ENCODE measurements at places on chromosomes 7 and 10.
A peak's percentile ranks its signal among the peaks of the same experiment; 100 is the strongest.

GRCh38 chr7:22665923-22666322 lies 61.1 kb upstream of the IL6 start:
- H3K27me3 ChIP-seq: no peaks in the 10 kb centered on the region
- H3K4me1 ChIP-seq: no peaks in the 10 kb centered on the region
- no peaks in the 10 kb centered on the region for H3K36me3 ChIP-seq
- H3K27ac ChIP-seq: no peak overlapping the region

- H3K4me3 ChIP-seq: no peak overlapping the region
- no peak for DNase-seq
- H3K27me3 ChIP-seq: no peaks in the 10 kb centered on the region
- H3K27ac ChIP-seq: no peak overlapping the region
These were observed 58.3 kb downstream of the VIPR2 start for GRCh38 chr7:159086301-159086925.

- H3K27ac ChIP-seq: no peak overlapping the region
- H3K4me1 ChIP-seq: no peaks in the 10 kb centered on the region
- no peak overlapping the region for H3K4me3 ChIP-seq
These were observed 81.0 kb downstream of the CFAP58 start for GRCh38 chr10:104434601-104435000.

GRCh38 chr10:1274111-1274661 lies 218.0 kb downstream of the WDR37 start:
- H3K27me3 ChIP-seq: no peaks in the 10 kb centered on the region
- no peaks in the 10 kb centered on the region for H3K4me1 ChIP-seq
- H3K27ac ChIP-seq: no peak overlapping the region
- no peak for DNase-seq
- H3K36me3 ChIP-seq: no peaks in the 10 kb centered on the region

DNA sequence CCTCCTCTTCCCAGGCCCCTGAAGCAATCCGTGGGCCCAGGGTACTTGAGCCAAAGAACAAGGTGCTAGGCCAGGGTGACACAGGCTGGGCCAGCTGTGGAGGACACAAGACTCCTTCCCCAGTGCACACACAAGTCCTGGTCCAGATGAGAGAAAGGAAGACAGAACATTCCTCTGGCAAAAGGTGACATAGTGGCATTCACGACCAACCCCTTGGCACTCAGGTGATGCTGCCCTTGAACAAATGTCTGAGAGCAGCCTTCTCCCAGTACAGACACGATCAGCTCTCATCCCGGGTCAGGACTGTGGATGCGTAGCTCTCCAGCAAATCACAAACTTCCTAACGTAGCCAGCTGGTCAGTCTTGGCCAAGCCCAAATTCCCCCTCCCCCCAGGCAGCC lies 118.5 kb downstream of the OAT start:
- no peak overlapping the region for H3K27ac ChIP-seq
- H3K4me1 ChIP-seq: no peaks in the 10 kb centered on the region
- no peak overlapping the region for H3K4me3 ChIP-seq
- H3K27me3 ChIP-seq: no peaks in the 10 kb centered on the region
- H3K36me3 ChIP-seq: no peaks in the 10 kb centered on the region

- H3K27me3 ChIP-seq: no peaks in the 10 kb centered on the region
- no peaks in the 10 kb centered on the region for H3K36me3 ChIP-seq
- H3K4me3 ChIP-seq: no peak overlapping the region
- no peak overlapping the region for H3K27ac ChIP-seq
These were observed 184.0 kb downstream of the DIP2C start for GRCh38 chr10:505419-505818.

GRCh38 chr10:71156436-71156835 lies 55.9 kb upstream of the UNC5B start:
- H3K4me3 ChIP-seq: no peak overlapping the region
- DNase-seq: no peak
- H3K27ac ChIP-seq: no peak overlapping the region
- no peaks in the 10 kb centered on the region for H3K27me3 ChIP-seq
- H3K36me3 ChIP-seq: no peaks in the 10 kb centered on the region
- no peaks in the 10 kb centered on the region for H3K4me1 ChIP-seq

DNA sequence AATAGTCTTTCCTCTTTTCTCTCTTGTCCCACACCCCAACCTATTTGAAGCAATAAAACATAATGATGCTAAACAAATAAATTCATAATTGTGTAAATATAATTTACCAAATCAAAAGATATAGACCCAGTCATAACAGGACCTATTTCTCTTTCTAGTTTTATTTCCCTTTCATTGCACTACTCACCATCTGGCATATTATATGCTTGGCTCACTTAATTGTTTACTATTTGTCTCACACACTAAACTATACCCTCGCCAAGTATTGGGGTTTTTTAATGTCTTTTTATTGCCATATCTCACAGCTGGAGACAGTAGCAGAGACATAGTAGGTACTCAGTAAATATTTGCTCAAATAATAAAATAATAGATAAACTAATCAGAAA lies 597.5 kb upstream of the PCDH15 start:
- no peak overlapping the region for H3K27ac ChIP-seq
- H3K4me1 ChIP-seq: no peaks in the 10 kb centered on the region
- H3K27me3 ChIP-seq: no peaks in the 10 kb centered on the region
- no peak overlapping the region for H3K4me3 ChIP-seq
- no peaks in the 10 kb centered on the region for H3K36me3 ChIP-seq
- DNase-seq: no peak

GRCh38 chr7:63073736-63074135 lies 924.9 kb upstream of the ZNF722 start:
- H3K4me3 ChIP-seq: no peak overlapping the region
- no peaks in the 10 kb centered on the region for H3K36me3 ChIP-seq
- H3K27me3 ChIP-seq: no peaks in the 10 kb centered on the region
- no peaks in the 10 kb centered on the region for H3K4me1 ChIP-seq
- H3K27ac ChIP-seq: no peak overlapping the region

DNA sequence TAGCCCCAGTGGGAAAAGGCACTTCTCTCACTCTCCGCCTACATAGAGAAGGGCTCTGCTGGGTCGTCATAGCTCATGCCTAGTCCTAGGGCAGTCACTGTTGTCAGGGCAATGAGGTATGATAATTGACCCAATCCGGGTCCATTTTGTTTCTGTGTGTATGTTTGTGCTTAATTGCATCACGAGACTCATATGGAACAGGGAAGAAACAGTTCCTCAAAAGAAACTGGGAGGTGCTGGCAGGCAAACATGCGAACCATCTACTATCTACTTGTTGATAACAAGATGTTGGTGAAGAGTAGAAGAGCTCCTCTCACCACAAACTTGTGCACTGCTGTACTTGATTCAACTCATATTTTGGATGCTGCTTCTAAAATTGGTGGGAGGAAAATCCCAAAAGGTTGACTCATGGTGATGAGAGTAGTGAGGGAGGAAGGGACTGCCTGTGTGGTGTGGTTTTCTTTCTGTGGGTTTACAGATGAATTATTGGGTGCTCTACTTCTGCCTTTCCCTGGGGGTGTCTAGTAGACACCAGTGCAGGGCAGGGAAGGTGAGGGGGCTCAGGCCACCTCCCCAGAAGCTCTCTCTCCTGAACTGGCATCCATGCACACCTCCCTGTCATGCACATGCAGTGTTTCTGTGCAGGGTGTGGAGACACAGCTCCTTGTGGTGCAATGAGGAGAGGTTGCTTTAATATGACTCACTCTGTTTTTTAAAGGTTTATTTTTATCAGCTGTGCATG lies 29.4 kb downstream of the LSMEM1 start:
- H3K4me1 ChIP-seq: no peaks in the 10 kb centered on the region
- no peaks in the 10 kb centered on the region for H3K27me3 ChIP-seq
- H3K27ac ChIP-seq: no peak overlapping the region
- no peaks in the 10 kb centered on the region for H3K36me3 ChIP-seq
- no peak for DNase-seq

DNA sequence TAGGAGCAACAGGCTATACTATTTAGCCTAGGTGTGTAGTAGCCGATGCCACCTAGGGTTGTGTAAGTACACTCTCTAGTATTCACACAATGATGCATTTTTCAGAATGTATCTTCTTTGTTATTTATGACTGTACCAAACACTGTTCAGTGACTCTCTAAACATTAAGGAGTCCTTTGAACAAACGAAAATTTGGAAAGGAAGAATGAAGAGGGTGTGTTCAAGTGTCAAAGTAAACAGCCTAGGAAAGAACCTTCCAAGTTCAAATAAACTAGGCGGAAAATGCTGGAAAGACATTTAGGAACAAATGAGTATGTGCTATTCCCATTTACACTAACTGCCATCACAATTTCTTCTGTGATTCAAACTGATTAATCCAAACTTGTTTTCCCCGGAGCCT lies 142.4 kb downstream of the CHCHD3 start:
- H3K27me3 ChIP-seq: no peaks in the 10 kb centered on the region

DNA sequence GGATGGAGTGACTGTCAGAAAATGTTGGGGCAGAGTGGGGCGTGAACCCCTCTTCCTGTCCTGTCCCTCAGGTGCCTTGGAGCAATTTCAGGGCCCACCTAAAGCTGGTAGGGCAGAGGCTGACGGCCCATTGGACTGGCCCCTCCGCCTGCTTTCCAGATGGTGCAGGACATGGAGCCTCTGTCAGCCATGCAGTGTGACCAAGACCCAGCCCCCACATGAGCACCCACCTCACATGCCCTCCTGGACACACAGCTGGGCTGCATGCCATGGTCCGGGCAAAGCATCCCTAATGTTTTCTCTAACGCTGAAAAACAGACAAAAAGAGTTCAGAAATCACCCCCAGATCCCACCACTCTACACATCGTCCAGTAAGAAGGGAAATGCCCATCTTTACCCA lies 51.3 kb upstream of the PSAP start:
- no peaks in the 10 kb centered on the region for H3K36me3 ChIP-seq
- no peaks in the 10 kb centered on the region for H3K27me3 ChIP-seq
- no peak for DNase-seq
- no peak overlapping the region for H3K4me3 ChIP-seq
- H3K4me1 ChIP-seq: no peaks in the 10 kb centered on the region

DNA sequence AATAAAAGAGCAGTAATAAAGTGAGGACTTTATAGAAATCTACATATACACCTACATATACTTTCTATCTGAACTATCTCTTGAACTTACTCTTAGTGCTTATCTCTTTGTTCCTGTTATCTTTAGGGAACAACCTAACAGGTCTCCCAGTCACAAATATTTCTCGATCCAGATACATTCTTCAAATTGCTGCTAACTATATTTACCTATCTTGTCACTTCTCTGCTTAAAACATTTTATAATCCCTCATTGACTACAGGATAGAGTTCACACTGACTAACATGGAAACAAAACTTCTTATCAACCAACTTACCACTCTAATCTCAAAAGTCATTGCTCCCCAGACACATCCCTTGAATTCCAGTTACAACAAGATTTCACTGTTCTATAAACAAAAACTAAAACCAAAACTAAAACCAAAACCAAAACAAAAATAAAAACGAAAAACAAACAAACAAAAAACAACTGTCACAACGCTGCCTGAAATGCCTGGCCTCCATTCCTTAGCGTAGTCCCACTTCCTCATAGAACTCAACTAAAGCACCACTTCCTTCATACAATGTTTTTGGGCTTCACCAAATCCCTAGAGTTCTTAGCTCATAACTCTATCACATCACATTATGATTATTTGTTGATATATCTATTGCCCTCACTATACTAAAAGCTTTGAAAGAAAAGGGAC lies 134.7 kb downstream of the SEMA3D start:
- no peaks in the 10 kb centered on the region for H3K27me3 ChIP-seq
- H3K36me3 ChIP-seq: no peaks in the 10 kb centered on the region

DNA sequence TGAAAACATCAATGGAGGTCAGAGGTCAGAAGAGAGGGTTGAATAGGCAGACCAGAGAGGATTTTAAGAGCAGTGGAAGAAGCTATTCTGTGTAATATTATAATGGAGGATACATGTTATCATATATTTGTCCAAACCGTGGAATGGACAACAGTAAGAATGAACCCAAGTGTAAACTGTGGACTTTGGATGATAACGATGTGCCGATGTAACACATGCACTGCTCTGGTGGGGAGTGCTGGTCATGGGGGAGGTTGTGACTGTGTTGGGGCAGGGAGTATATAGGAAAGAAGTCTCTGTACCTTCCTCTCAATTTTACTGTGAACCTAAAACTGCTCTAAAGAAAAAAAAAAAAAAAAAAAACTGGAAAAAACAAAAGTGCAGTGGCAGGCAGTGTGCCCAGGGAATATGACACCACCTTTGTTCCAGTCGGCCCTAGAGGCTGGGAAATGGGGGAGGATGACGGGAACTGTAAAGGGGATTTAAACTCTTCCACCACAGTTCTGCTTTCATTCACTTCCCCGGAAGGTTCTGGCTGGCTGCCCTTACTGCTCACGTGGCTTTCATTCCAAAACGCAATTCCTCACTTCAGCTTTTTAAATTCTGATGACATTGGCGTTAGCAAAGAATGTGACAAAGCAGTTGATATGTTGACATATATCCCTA lies 113.7 kb upstream of the ANKRD1 start:
- peak; percentile 83 for DNase-seq
- H3K27me3 ChIP-seq: no peaks in the 10 kb centered on the region
- no peaks in the 10 kb centered on the region for H3K4me1 ChIP-seq
- H3K27ac ChIP-seq: peak overlapping the region; percentile 39
- no peak overlapping the region for H3K4me3 ChIP-seq

DNA sequence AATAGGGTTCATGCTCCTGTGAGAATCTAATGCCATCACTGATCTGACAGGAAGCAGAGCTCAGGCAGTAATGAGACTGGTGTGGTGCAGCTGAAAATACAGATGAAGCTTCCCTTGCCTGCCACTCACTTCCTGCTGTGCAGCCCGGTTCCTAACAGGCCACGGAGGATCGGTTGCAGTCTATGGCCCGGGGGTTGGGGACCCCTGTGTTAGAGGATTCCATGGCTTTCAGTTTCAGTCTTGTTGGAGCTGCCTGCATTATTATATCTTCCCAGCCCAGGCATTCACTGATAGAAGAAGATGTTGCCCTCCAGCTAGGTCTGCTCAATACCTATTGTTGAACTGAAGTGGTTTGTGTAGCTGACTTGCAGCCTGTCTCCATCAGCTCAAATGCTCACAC lies 1298.8 kb downstream of the TYW1 start:
- no peak overlapping the region for H3K4me3 ChIP-seq
- H3K27me3 ChIP-seq: no peaks in the 10 kb centered on the region
- no peak for DNase-seq
- H3K4me1 ChIP-seq: no peaks in the 10 kb centered on the region
- no peak overlapping the region for H3K27ac ChIP-seq

DNA sequence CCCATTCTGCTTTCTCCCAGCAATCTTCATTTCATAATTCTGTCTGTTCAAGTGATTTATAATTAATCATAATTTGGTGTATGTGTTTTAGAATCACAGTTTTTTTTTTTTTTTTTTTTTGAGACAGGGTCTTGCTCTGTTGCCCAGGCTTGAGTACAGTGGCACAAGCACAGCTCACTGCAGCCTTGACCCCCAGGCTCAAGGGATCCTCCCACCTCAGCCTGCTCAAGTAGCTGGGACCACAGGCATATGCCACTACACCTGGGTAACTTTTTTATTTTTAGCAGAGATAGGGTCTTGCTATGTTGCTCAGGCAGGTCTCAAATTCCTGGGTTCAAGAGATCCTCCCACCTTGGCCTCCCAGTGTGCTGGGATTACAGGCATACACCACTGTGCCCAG lies 49.2 kb upstream of the PLA2G12B start:
- no peaks in the 10 kb centered on the region for H3K27me3 ChIP-seq
- H3K4me1 ChIP-seq: no peaks in the 10 kb centered on the region
- no peak overlapping the region for H3K27ac ChIP-seq

All from tibial nerve (tissue), 4 donors.